HFFc6 (cell line): ENCODE measurements at places on chromosomes 16 and 17.
A peak's percentile ranks its signal among the peaks of the same experiment; 100 is the strongest.

DNA sequence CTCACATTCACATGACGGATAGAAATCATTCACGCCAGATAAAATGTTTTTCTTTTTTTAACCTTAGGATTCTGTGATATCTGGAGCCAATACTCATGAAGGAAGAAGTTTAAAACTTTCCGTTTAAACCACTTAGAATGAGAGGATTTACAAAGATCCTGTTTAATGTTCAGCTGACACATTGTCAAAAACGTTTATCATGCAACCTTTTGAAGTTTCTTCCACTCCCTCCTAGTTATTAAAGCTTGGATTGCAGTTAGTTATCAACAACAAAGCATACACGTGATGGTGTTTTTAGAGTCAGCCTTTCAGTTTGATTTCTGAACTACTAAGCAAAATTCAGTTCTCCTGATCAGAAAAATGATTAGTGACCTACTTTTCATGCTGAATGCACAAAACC is 143.3 kb upstream of the AXIN2 start:
- no peak for DNase-seq

GRCh38 chr17:48841395-48841831 is 10.6 kb downstream of the CALCOCO2 start:
- peak; percentile 46 for DNase-seq

DNA sequence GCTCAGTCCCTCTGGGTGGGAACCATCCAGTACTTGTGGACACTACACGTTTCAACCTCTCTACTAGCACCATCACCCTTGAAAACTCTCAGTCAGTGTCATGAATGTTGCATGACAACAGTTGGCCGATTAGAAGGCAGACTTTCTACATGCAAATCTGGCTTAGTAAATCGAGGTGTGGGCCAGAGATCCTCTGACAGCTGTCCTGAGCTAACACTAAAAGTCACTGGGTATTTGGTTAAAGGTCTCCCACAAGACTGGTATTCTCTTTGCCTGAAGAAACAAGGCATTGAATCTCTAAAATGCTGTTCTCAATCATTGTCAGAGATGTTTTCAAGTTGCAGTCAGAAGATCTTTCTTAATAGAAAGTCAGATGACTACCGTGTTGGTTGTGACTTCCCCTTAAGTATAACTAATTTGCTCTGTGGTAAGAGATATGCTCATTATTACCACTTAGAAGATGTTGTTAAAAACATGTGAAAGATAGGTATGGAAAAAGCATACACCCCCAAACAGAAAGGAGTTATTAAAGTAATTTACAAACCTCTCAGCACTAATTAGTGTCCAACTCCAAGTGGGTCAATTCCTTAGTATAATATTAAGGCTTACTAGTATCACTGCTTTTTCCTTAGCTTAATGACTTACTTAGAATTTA is 62.3 kb downstream of the WNT3 start:
- DNase-seq: no peak

GRCh38 chr17:27623614-27624013 is 7.4 kb upstream of the LGALS9 start:
- no peak for DNase-seq

DNA sequence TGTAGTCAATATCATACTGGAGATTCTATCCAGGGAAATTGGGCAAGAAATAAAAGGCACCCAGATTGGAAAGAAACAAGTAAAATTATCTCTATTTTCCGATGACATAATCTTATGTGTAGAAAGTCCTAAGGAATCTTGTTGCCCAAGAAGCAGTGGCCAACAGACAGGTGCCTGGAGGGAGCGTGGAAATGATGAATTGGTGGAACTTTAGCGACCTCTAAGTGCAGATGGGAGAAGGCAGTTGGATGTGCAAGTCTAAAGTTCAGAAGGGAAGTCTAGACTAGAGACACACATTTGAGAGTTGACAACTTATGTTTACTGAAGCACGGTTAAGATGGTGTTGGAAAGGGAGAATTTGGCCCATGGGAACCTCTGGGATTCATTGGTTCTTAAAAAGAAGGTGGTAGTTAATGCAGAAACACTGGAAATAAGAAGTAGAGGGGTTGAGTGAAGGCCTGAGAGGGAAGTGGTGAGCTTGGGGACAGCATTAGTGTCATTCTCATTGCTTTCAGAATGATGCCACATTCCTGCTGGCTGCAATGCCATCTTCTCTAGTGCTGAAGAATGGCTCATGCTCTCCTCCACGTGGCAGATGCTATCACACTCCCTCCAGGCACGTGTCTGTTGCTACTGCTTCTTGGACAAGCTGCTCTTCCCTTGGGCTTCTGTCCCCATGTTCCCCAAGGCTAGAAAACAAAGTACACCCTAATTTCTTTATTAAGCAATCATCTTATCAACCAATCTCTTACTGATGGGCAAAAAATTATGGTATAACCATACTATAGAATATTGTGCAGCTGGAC is 24.0 kb downstream of the TAT start:
- DNase-seq: no peak

- no peak for DNase-seq
Observed at GRCh38 chr17:36975922-36976515, 27.3 kb downstream of the AATF start.

DNA sequence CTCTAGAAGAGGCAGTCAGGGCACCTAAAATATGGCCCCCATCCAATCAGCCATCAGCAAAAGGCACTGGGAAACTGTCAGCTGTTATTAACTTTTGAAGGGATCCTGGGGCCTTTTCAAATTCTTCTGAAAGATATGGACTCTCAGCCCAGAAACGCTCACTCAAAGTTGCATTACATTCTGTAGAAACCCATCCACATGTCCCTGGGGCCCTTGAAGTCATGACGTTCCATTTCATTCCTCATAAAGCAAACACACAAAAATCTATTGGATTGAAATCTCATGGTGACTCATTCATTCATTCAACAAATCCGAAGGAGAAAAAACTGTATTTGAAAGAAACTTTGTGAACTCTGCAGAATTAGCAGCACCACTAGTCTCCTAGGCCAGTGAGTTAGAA is 215.3 kb downstream of the C16orf95 start:
- DNase-seq: no peak

DNA sequence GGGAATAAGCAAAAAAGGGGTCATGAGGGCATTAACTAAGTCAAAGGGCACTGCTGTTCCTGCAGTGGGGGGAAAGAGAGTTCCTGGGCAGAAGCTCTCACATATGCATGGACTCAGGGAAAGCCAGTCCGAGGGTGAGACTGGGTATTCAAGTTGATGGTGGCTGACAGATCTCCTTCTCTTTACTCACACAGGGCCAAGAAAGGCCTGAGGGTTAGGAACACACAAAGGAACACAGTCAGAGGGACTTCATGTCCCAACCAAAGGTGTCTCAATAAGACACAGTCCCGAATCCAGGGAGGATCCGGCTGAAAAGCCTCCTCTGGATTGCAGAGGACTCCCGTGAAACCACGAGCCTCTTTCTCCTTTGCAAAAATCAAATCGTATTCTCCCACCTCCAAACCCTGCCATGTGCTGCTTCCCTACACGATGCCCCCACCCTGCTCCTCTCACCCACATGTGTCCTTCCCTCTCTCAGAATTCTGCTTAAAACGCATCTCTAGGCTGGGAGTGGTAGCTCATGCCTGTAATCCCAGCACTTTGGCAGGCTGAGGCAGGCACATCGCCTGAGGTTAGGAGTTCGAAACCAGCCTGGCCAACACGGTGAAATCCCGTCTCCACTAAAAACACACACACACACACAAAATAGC is 23.6 kb downstream of the CUEDC1 start:
- DNase-seq: no peak

DNA sequence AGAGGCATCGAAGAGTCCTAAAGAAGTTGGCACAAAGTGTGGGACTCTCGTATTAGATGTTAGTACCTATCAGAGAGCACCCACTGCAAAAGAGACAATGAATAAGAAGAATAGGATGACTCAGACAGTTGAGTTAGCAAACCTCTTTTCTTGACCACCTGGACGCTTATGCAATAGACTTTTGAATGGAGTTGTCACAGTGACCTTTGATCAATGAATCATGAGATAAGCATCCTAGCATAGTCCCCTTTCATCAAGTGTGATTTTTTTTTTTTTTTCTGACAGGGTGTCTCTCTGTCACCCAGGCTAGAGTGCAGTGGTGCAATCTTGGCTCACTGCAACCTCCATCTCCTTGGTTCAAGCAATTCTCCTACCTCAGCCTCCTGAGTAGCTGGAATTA is 1417.9 kb upstream of the GOT2 start:
- DNase-seq: no peak

DNA sequence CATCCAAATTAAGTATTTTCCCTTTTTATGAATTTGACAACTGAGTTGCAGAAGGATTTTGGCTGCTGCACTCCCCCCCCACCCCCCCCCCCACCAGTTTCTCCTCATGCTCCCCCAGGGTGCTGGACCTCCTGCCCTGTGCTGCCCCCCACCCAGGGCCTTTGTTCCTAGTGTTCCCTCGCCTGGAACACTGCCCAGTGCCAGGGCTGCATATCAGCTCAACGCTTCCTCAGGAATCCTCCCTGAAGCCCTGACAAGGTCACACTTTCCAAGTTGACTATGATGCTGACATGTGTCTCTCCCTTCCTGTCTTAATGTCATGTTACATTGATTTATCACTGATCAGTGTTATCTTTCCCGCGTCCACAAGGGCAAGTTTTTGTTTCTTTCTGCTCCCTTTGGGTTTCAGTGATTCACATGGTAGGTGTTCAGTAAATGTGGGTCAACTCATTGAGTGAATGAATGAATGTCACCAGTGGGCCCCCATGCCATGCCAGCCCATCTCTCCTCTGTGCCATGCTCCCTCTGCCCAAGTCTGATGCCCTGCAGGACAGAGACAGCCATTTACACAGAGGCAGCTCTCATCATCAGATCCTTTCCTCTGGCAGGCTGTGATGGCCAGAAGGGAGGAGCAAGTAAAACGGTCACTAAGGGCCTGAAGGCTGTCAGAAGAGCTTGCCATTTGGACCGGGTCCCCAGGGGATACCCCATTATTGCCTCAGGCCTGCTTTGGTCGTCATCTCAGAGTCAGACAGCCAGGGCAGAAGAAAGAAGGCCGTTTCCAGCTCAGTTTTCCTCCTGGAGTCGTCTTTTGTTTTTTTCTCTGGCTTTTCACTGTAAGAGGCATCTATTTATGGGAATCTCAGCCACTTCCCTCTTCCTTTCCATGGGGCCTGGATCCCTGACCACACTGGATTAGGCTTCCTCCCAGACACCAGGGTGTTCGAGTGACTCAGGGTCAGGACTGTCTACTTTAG is 386.2 kb downstream of the SNX29 start:
- no peak for DNase-seq

DNA sequence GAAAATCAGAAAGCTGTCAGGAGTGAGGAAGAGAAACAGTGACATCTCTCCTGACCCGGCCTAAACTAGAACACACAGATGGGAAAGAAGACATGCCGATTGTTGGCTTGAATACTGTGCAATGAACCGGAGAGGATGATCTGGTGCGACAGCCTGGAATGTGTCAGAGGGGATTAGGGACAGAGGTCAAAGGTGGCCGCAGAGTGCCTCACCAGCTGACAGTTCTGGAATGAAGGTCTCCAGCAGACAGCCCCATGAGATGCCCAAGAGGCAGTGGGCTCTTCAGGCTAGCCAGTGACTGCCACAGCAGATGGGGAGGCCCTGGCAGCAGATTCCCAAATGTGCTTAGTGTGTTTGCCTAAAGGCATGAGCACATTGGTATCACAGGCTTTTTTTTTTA is 623.2 kb downstream of the CDH8 start:
- DNase-seq: no peak

DNA sequence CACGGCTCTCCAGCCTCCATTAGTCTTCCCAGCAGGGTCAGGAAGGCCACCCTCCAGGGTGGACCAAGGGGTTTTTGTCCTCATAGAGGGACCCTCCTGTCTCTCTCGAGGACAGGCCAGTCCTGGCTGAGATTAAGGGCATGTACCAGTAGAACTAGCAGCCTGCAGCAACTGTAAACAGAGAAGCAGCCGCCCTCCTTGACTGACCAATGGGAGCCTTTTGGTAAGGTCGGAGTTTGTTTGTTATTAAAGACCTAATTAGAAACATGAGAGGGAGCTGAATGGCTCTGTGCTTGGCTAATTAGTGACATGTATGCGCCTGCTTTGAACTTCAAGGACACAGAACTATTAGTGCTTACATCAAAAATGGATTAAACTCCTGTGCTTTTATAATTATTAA is 80.0 kb downstream of the CCDC182 start:
- no peak for DNase-seq

DNA sequence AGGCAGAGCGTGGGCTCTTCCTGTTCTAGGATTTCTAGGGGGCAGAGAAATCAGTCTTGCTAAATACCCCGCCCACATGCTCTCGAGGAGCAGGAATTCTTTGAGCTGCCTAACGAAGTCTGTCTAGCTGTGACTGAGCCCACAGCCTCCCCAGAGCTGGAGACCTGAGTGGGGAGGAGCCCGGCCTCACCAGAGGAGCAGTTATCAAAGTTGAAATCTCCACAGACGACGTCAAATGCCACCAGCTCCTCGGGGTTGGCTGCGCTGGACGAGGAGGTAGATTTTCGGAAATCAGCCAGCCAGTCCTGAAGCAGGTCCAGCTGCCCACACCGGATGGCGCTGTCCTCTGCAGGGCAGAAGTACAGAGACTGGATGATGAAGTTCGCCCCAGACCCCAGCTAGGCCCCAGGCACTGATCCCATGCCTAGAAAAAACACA is 53.8 kb downstream of the PRMT7 start:
- no peak for DNase-seq

DNA sequence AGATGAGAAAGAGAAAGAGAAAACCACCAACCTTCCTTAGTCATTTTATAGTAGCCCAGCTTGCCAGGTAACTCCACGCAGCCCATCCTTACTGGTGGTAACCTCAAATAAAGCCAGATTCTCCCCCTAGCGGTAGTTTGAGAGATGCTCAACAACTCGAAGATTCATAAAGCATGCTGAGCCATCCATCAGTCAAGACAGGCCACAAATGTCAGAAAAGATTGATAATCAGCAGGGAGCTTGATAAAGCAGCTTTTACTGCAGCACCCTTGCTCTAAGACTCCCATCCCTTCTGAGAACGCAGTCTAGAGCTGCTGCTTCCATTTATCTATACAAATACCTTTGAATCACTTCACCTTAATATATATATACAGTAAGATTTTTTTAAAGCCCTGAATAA is 451.5 kb upstream of the HSBP1 start:
- peak; percentile 30 for DNase-seq

GRCh38 chr17:34308371-34308770 is 10.9 kb upstream of the CCL8 start:
- DNase-seq: no peak

DNA sequence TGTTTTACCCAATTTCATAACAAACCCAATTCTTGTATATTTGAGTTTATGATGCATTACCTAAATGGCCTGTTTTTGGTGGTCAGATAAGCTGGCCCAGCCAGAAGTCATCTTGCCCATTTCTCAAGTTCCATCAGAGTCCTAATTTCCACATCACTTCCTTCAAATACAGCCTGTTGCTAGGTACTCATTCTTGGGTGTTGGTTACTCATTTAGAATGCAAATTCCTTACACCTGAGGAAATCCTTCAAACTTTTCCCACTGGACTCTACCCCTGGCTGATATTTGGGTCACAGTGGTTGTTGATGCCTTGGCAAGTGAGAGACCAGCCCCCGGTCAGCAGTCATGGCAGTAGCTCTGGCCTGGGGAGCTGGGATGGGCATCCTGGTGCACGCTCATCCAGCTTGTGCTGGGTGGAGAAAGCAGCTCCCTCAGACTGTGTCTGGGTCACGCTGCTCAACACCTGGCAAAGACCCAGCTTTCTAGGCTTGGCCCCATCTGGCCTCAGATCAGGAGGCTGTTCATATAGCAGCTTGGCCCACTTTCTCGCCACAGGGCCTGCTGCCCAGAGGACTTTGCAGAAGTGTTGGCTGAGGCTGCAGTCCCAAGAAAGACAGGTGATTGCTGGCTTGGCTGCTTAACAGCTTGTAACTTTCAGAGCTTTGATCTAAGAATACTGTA is 25.8 kb downstream of the WSB1 start:
- DNase-seq: peak; percentile 9
